ENCODE measurements at places on chromosomes 3 and 15. TPM values are rescaled to one million over a fixed set of nuclear protein-coding genes. Genes with fewer than 3 reads are reported as not detected.

Gene RBPMS2
- total RNA-seq, result not detected

Gene SLCO2A1
- 0.02 TPM for total RNA-seq

Gene SPESP1
- not detected for total RNA-seq

Gene SLC22A13
- total RNA-seq, result not detected

Gene PLSCR1
- total RNA-seq, result 117 TPM

Gene TUSC2
- 8.0 TPM for total RNA-seq

Gene GOLGA8A
- total RNA-seq, result 10.9 TPM

Gene TAGLN3
- total RNA-seq, result not detected

GRCh38 chr3:66053550-66054094 lies 14.9 kb upstream of the MAGI1 start:
- DNase-seq, result no peak

GRCh38 chr3:123082370-123083065 lies 15.7 kb downstream of the PDIA5 start:
- no peak for DNase-seq

DNA sequence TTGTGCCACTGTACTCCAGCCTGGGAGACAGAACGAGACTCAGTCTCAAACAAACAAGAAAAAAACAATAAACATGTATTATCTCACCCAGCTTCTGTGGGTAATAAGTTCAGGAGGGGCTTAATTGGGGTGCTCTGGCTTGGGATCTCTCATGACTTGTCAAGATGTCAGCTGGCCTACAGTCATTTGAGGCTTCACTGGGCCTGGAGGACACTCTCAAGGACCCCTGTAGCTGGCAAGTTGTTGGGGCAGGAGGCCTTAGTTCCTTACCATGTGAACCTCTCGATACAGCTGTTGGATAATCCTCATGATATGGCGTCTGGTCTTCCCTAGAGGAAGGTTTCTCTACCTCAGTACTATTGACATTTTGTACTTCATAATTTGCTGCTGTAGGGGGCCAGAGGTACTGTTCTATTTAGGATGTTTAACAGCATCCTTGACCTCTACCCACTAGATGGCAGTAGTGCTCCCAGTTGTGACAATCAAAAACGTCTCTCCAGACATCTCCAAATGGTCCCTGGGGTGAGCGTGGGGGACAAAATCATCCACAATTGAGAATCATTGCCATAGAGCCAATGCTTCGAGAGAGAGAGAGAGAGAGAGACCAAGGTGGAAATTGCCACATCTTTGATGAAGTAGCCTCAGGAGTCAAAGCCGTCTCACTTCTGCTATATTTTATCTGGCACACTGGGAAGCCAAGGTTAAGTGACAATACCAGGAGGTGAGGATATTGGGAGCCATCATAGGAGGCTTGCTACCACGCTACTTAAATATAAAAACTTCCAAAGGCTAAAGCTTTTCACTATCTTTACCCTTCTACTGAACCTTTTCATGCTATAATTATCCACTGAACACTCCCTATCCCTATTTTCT lies 23.9 kb upstream of the SLTM start:
- DNase-seq, result peak; percentile 41

GRCh38 chr15:76380249-76380648 lies 43.7 kb downstream of the ISL2 start:
- DNase-seq, result no peak

DNA sequence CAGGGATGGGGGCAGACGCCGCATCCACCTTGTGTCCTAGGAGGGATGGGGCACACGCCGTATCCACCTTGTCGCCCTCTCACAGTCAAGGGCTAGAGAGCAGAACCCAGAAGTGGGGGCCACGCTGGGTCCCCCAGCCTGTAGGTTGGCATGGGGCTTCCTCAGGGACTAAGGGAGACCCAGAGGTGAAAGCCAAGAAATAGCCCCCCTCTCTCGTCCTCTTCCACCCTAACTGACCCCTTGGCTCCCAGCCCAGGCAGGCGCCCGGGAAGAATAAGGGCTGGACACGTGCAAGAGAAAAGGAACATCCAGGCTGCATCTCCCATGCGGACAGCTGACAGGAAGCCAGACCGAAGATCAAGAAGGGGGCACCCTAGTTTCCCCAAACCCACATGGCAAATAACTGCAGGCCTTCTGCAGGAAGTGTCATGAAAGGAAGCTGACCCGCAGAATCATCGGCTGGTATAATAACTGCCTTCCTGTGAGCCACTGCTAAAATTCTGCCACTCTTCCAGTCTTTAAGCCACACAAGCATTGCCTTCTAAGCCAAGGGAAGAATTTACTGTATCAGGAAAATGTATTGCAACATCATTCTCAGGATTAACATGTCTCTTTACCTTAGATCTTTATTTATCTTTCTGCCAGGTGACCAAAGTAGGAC lies 38.5 kb upstream of the TFRC start:
- DNase-seq, result no peak

- DNase-seq, result no peak
Measured at GRCh38 chr3:76500746-76501275, 539.1 kb upstream of the ROBO2 start.

- no peak for DNase-seq
Measured at GRCh38 chr3:177981576-177981975, 554.7 kb upstream of the KCNMB2 start.

GRCh38 chr3:69236812-69237707 lies 114.7 kb upstream of the LMOD3 start:
- no peak for DNase-seq

DNA sequence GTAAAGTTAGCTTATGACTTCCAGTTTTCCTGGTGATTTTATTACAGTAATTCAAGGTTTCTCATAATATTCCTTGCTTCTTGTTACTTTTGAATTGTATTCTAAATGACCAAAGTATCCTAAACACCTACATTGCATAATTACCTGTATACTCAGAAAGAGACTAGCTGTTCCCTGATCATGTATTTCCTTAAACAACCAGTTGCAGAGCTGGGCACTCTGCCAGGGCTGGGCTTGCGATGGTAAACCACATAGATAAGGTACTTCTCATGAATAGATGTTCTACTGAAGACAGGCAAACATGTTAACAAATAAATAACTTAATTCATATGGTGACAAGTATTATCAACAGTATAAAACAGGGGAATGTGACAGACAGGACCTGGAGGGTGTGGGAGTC lies 142.3 kb upstream of the WNT5A start:
- no peak for DNase-seq

DNA sequence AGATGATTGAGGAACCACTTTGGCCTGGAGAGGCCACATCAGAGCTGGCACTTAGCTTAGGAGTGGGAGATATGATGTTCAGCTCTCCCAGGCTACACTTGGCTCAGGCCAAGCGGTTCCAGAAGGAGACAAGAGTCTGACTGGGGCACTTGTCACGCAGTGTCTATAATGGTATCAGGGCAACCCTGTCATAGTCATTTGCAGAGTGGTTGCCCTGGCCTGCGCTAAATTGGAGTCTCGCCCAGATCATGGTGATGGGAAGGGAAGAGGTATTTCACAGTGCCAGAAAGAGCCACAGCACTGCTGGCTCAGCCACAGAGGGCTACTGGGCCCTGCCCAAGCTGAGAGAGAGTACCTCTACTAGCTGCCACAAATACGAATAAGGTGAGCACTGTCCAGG lies 186.9 kb upstream of the CRBN start:
- DNase-seq, result no peak

DNA sequence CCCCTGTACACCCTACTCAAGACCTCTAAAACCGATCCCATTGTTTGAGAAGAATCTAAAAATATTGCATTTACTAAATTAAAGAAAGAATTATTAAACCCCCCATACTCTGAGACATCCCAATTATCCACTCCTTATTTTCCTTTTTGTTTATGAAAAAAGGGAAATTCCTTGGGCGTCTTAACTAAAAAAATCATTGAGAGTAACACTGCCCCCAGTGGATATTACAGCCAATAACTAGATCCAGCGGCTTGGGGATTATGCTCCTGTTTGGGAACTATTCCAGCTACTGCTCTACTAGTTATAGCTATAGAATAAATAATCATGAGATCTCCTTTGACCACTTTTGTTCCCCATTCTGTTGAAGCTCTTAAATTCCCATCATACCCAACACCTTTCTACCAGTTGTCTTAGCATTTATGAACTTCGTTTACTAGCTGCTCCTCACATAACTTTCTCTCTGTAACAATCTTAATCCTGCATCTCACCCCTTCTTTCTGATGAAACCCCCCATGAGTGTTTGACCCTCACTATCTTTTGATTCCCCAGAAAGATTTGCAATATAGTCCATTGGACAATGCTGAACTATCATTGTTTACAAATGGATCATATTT lies 12.7 kb upstream of the CFAP91 start:
- peak; percentile 7 for DNase-seq

DNA sequence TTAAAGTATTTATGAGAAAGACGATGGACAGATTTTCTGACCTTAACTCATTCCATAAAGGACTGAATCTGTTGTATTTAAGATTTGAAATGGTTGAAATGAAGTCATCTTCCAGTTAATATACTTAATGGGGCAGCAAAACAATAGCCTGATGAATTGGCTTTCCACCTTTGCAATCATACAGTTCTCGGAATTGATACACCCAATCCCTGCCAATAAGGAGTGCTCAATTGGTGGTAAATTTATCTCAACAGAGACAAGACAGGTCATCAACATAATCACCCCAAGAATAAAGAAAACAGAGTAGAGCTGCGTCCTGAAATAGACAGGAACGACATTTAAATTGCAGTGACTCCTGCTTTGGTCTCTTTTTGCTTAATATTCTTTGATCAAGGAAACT lies 11.2 kb downstream of the ANXA2 start:
- no peak for DNase-seq
